ENCODE measurements at places on chromosomes 7 and 10.

DNA sequence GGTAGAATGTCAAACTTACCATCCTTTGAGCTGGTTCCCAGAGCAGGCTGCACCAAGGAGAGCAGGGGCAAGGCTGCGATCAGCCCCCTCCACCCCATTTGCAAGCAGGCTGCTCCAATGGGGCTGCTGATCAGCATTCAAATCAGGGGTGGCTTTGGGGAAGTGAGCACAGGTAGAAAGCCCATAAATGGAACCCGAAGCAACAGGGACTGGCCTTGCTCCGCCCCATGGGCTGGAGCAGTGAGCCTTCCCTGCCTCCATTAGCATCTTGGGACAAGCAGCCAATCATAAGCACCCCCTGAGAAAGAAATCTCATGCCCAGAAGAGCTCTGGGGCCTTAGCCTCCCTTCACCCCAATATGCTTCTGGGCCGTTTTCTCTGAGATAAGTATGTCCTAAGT is 4.0 kb upstream of the PKD1L1 start:
- no peak for DNase-seq

- DNase-seq: no peak
Measured at GRCh38 chr7:77351539-77352004, 64.6 kb downstream of the GSAP start.

DNA sequence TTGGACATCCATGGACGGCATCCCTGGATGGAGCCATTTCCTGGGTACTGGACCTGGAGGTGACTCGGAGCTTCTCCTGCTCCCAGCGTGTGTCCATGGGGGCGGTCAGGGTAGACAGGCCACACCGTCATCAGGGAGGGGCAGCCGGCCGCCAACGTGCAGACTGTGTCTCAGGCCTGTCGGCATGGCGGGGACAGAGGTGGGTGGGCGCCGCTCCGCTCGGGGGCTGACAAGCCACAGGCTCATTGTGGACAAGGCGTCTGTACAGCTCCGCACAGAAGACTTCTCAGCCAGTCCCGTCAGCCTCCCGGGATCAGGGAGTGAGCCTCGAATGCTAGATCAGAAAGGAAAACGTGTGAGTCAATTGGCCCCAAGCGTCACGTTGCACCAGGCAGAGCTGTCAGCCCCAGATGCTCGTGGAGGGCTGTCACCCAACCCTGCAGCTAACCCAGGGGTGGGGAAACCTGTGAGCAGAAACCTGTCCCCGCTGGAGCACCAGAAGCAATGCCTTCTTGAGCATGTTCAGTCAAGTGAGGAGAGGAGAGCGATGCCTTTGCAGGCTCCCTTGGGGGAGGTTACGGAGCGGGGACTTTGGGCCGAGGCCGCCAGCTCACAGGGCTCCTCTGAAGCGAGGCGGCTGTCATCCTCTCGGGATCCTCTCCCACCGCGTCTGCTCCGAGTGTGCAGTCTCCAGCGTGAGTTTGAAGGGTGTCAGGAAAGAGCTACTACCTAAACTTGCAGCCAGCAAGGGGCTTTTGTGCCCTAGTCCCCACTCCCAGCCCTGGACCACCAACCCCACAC is 16.0 kb upstream of the DPYSL4 start:
- no peak for DNase-seq

DNA sequence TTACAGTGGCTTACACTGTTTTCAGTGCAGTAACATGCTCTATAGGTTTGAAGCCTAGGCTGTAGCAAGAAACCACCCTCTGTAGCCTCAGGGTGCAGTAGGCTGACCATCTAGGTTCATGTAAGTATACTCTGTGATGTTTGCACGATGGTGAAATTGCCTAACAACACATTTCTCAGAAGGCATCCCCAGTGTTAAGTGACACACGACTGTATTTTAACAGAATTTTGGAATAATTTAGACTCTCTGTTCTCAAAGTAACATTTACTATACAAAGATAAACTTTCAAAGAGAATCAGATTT is 44.6 kb upstream of the BHLHA15 start:
- DNase-seq: no peak

DNA sequence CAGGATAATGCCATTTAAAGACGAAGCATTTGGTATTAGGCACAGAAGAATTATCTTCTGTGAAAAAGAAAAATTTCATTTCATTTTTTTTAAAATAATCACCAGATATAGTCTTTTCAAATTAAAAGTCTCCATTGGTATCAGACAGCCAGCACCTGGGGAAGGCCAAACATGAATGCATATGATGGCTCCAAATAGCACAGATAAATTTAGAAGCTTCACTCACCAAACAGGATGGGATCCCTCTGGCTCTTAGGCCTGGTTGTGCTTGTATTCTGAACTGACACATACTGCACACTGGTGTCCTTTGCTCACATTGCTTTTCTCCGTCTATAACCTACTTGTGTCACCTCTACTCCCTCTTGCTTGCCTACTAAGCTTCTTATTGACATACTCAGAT is 169.5 kb upstream of the CHRM2 start:
- DNase-seq: no peak
